ENCODE measurements at places on chromosomes 7 and 10.

DNA sequence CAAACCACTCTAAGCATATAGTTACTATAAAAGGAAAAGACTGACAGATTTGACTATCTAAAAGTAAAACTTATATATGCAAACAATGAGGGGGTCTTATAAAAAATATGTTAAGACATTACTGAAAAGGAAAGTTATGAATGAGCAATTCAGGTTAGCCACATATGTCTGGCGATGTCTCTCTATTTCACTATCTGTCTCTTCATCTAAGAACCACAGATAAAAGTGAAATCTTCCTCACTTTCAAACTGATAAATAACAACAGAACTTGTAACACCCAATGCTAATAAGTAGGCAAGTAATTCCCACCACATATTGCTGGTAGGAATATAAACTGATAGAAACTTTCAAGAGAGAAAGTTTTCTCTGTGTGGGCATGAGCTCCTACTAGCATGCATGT lies 138.2 kb downstream of the CHCHD3 start:
- no peak for DNase-seq

- DNase-seq = no peak
Observed at GRCh38 chr10:60661637-60662036, 116.6 kb upstream of the CDK1 start.

- peak; percentile 75 for DNase-seq
Observed at GRCh38 chr7:35185908-35186731, 67.8 kb downstream of the TBX20 start.

- no peak for DNase-seq
Observed at GRCh38 chr10:20614911-20615310, 282.2 kb downstream of the NEBL start.

DNA sequence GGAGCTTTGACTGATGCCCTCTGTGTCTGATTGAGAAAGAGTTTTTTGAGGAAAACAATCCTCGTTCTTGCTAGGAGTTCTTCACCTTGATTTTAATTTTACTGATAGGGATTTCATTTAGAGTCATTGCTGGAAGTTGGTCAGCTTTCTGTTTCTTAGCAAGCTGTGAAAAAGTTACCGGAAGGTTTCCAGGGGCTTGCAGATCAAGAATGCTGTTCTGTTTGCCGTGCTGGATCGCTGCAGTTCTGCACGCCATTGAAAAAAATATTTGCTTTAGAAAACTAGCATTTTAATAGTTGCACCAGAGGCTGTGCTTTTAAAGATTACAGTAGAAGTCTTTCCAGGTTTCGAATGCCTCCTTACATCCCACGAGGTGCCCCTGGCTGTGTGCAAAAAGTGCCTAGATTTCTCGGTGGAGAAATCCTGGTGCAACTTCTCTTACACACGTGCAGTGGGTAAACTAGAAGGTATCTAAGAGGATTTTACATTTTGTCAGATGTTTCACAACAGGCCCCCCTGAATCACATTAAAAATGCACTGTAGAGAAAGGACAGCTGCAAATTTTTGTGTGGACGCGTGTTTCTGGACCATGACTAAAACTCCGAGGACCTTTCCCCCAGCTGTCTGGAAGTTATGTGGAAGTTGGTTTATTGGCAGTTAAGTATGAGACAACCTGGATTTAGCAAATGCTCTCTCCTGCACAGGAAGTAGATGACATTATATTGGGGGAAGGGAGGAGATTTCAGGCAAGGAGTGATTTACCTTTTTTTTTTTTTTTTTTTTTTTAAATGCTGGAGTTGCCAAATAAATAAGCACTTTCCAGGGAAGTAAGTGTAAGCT lies 5.8 kb downstream of the TCF7L2 start:
- peak; percentile 63 for DNase-seq

GRCh38 chr10:35637462-35637861 lies 4.6 kb downstream of the FZD8 start:
- DNase-seq = no peak

GRCh38 chr10:18399158-18399557 lies 252.2 kb downstream of the NSUN6 start:
- no peak for DNase-seq

GRCh38 chr10:35540296-35541164 lies 64.6 kb upstream of the GJD4 start:
- no peak for DNase-seq

DNA sequence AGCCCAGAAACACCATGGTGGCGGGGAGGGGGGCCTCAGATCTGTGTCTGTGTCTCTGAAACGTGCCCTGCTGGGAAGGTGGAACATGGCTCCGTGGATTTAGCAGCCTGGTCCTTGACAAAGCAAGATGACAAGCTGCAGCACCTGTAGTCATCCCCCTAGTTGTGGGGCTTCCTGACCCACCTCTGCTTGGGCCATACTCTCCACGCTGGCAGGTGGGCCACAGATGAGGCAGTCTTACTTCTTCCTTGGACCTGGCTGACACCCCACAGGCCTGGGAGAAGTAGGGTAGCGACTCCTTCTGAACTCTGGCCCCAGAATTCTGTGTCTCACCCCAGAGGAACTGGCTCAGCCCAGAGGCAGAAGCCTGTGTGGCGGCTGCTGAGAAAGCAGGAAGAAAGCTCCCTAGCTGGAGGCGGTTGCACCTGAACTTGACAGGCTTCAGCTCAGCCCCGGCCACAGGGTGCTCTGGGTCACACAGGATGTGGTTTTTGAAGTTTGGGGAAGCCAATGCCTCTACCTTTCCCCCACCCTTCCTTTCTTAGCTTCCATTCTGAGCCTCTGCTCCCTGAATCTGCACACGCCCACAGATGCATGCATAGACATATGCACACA lies 113.9 kb downstream of the ABLIM1 start:
- DNase-seq = no peak

DNA sequence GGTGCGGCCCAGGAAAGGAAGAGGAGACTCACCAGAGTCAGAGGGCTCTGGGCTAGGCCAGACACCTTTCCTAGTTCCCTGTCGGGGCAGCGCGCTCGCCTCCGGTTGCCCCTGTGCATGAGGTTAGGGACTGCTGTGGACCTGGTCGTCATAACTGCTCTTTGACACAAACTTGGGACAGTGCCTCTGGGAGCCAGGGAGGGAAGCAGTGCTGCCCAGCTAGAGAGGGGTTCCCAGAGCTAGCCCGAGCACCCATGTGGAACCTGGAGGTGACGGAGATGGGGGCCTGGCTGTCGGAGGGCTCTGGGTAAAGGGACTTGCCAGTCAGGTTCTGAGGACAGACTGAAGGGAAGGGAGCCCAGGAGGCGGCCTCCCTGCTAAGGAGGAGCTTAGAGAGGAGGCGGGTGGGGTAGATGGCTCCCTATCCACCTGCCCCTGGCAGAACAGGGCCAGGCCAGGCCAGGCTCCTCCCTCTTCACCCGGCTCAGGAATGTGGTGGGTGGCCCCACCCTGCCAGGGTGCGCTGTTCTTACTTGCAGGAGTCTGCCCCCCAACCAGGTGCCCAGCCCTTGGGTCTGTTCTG lies 29.7 kb downstream of the AGAP3 start:
- DNase-seq = no peak

- no peak for DNase-seq
Observed at GRCh38 chr7:127776776-127777386, 124.9 kb downstream of the SND1 start.

- DNase-seq = no peak
Observed at GRCh38 chr7:1401011-1401410, 58.3 kb downstream of the MICALL2 start.

- peak; percentile 82 for DNase-seq
Observed at GRCh38 chr10:89327803-89328441, at the start of gene IFIT3. IFIT3 (plus strand) TSS chr10:89327997; CDS start chr10:89328074, 77 bp downstream.

DNA sequence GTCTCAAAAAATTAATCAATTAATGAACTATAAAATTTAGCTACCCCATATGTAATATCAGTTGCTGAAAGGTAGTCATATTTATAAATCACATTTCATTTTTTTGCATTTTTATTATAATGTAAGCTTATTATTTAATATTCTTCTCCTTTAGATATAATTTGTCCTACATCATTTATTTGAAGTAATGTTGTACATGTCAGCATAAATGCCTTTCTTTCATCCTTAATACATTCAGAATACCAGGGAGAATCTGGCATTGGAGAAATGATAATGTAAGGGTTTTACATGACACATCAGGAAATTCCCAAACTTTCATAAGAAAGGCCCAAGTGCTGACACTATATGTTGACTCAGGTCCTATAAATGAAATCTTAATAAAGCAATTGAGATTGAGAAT lies 742.1 kb downstream of the CNTNAP2 start:
- no peak for DNase-seq

DNA sequence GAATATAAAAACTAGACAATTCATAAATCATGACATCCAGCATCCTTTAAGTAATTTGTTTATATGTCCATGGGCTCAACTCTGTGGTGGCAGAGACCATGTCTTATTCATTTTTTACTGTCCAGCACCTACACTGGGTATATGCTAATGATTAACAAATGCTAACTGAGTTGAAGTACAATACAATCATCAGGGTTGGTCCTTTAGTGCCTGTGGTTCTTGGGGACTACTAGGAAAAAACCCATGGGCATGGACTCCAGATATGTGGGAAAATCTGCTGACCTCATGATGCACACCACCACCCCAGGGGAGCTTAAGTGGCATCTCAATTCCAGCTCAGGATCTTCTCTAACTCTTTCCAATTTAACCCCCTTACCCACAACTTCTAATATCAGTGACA lies 85.3 kb upstream of the YAE1 start:
- no peak for DNase-seq

DNA sequence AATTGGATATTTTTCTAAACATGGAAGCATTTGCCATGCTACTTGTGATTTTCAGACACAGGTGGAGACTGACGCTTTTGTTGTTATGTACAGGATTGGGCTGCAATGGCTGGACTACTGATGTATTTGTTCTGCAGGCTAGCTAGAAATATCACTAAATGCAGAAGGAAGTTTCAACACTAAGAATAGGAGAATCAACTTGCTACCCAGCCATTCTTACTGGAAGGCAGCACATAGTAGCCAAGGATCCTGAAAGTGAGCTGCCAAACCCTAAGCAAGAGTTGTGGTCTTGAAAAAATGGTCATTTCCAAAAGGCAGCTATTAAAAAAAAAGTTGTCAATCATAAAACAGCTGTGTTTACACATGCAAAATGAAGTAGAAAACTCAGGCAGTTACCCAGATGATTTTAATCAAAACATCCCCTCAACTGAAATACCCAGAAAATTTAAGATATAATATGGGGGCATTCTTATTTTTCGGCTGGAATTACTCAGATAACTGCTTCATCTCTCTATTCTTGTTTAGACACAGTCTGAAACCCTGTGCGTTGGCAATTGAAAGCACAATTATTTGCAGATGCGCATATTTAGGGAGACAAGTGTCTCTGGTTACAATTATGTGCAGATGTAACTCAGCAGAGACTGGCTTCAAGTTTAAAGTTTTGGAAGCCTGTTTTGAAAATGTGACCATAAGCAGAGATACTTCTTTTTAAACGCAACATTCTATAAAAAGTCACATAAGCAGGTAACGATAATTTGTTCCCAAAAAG lies 31.2 kb downstream of the GFRA1 start:
- no peak for DNase-seq

DNA sequence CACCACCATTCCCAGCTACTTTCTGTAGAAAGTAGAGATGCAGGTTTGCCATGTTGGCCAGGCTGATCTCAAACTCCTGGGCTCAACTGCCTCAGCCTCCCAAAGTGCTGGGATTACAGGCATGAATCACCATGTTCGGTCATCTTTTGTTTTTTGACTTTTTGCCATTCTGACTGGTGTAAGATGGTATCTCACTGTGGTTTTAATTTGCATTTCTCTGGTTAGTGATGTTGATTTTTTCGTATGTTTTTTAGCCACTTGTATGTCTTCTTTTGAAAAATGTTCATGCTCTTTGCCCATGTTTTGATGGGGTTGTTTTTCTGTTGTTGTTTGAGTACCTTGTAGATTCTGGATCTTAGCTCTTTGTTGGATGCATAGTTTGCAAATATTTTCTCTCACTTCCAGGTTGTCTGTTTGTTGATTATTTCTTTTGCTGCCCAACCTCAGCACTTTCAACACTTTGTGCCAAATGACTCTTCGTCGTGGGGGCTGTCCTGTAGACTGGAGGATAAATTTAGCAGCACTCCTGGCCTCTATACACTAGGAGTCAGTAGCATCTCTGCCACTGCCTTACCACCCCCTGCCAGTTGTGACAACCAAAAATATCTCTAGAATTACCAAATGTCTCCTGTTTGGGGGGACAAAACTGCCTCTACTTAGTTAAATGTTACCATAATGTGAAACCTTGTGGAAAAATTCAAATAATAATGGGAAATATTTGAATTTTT lies 6.5 kb upstream of the CPED1 start:
- no peak for DNase-seq

- no peak for DNase-seq
Observed at GRCh38 chr10:1609648-1609970, 127.7 kb downstream of the ADARB2 start.

DNA sequence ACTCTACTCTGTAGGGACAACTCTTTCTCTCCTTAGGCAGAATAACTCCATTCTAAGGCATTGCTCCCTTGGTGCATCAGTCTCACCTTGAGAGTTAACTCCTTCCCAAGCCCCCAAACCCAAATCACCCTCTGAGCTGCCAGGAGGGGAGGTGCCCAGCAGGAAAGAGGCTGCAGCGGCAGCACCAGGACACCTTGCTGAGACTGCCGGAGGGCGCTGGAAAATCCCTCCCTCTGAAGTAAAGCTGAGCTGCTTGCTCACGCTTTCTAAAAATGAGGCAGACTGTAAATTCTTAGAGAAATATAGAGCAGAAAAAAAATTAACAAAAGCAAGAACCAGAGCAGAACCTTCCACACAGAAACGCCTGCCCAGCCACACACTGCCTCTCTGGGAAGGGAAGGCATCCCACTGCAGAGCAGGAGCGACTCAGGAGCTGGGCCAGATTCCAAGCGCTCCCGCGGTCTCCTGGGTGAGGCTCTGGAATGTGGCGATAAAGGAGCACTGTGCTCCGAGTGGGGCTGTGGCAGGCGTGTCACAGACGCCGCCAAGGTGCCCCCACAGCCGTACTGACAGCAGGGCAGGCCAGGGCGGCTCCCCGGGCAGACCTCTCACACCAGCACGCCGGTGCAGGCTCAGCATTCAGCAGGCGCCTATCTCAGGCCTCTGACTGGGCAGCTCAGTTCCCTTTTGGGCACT lies 202.1 kb downstream of the TNS3 start:
- peak; percentile 76 for DNase-seq

DNA sequence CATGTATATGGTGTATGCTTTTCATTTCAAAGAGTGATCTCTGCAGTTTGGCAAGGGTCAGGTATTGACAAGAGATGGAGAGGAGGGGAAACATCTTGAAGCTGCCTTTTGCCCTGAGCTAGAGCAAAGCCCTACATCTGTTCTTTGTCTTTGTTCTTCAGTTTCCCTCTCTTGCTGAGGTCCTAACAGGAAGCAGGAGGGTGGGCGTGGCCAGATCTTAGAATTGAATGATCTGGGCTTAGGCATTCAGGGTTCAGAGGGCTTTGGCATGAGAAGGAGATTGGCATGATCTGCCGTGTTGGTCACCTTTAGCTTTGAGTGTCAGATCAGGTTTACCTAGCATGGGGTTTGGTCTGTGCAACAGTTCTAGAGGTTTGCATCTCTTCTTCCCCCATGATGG lies 41.3 kb downstream of the LRMDA start:
- DNase-seq = no peak

- DNase-seq = no peak
Observed at GRCh38 chr10:69239816-69240434, 19.8 kb downstream of the HKDC1 start.
